Hematopoietic multipotent progenitor cell treated with erythropoietin and hydrocortisone succinate and interleukin-3 and kit ligand, for 15 days (in vitro differentiated cells): ENCODE measurements at places on chromosomes 4 and X.

- no peak for DNase-seq
These were observed 45.1 kb upstream of the HSD17B10 start for GRCh38 chrX:53479301-53479700.

- DNase-seq, result no peak
These were observed 1.3 kb upstream of the ATP10D start for GRCh38 chr4:47483745-47484144.

DNA sequence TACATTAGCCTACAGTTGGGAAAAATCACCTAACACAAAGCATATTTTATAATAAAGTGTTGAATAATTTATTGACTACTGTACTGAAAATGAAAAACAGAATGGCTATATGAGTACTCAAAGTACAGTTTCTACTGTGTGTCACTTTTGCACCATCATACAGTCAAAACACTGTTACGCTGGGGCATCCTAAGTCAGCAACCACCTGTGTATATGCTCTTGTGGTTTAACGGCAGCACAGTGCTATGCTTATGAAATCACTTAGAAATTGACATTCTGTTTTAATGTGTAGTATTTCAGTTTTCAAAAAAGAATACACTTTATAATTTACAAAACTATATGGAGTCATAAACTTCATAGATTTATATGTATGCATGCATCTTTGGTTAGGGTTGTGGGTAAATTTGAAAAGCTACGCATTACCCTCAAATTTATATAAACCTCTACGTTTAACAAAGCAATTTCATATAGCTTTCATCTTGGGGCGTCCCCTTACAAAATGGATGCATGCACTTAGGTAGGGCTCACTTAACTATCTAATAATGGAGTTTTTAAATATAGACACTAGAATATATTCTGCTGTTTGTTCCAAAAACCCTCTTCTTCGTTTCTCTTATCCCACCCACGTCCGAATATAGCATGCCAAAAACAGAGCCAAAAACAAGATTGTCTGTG is 690 bp upstream of the NEIL3 start:
- DNase-seq, result no peak

- DNase-seq, result no peak
These were observed 80.6 kb downstream of the HMGB2 start for GRCh38 chr4:173253561-173253960.

- no peak for DNase-seq
These were observed 811.6 kb upstream of the INTU start for GRCh38 chr4:126821152-126821551.

GRCh38 chr4:73869130-73870055 is at the start of gene CXCL1:
CXCL1 (plus strand) TSS chr4:73869393; CDS start chr4:73869471, 78 bp downstream.
- no peak for DNase-seq

DNA sequence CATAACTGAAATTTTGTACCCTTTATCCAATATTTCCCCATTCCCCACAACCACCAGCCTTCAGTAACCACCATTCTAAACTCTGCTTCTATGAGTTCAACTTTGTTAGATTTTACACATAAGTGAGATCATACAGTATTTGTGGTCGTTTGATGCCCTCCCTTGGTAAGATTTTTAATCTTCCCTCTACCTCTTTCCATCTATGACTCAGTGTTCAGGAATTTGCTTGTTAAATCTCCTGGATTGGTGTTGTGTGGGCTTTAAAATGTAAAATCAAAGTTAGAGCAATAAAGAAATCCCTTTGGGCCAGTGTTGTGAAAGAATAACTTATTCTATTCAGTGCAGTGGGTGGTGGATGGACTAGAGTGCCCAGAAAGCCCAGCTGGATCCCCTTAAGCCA is 37.4 kb downstream of the SLC16A2 start:
- DNase-seq, result no peak

DNA sequence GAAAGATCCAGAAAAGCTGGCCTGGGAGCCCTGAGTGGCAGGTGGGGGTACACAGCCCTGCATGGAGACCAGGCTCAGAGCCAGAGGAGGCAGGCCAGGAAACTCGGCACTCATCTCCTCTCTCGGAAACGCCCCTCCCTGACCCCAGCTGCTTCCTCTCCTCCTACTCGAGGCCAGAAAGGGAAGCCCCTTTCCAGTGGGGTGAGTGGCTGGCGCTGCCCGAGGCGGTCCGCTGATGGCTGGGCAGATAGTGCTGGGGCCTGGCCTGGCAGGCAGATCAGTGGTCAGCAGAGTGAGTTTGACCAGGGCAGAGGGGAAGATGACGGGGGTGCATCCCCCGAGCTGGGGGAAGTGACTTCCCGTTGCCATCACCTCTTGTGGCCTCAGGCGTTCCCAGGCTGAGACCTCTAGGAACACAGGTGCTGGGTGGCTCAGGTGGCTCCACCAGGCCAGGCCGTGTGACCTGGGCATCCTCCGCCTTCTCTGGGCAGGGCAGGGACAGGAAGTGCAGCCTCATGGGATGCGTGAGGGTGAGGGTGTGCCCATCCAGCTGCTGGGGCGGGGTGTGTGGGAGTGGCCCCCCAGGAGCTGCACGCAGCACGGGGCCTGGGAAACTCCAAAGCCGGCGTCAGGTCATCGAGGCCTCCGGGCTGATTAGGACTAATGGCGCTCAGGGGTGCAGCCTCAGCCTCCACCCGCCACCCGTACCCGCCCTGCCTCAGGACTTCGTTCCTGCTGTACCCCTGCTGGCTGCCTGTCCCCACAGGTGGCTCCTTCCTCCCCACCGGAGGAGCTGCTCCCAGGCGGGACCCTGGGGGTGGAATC is 5.7 kb downstream of the SH3BP2 start:
- peak; percentile 61 for DNase-seq

- no peak for DNase-seq
These were observed 103.5 kb upstream of the FRMPD4 start for GRCh38 chrX:12034741-12035140.

GRCh38 chrX:19358521-19358920 is 14.8 kb downstream of the PDHA1 start:
- DNase-seq, result no peak

DNA sequence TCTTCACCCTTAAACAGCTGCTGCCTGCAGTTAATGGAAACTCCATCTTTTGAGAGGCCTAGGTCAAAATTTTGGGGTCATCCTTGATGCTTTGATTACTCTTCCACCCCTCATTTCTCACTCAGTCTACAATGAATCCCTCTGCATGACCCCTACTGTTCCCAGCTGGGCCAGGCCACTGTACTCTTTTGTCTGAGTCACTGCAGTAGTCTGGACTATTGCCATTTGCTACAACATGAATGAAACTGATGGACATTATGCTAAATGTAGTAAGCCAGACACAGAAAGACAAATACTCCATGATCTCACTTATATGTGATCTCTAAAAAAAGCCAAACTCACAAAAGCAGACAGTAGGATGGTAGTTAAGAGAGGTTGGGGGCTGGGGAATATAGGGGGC is 28.3 kb downstream of the STK32B start:
- no peak for DNase-seq

- no peak for DNase-seq
These were observed 238.8 kb downstream of the CBR4 start for GRCh38 chr4:168771251-168771650.

GRCh38 chr4:23887989-23888388 is 1.9 kb downstream of the PPARGC1A start:
- DNase-seq, result no peak

- DNase-seq, result no peak
These were observed 19.2 kb downstream of the PAGE4 start for GRCh38 chrX:49848275-49848674.

GRCh38 chr4:6926081-6926480 is 16.5 kb downstream of the TBC1D14 start:
- DNase-seq, result no peak

DNA sequence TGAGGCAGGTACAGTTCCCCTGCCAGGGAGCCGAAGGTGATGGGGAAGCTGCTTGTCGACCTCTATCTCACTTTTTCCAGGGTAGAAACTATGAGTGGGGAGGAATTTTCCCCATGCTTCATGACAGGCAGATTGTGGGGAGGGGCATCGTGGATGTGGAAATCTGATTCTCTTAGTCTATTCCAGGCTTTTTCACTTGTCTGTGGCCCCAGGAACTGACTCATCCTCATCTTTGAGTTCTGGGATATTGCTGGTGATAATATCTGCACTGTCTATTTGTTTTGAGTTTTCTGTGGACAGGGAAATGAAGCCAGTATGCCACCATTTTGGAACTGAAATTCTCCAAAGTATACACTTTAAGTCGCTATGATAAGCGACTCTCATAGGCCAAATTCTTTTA is 7.6 kb upstream of the TLR2 start:
- DNase-seq, result no peak

DNA sequence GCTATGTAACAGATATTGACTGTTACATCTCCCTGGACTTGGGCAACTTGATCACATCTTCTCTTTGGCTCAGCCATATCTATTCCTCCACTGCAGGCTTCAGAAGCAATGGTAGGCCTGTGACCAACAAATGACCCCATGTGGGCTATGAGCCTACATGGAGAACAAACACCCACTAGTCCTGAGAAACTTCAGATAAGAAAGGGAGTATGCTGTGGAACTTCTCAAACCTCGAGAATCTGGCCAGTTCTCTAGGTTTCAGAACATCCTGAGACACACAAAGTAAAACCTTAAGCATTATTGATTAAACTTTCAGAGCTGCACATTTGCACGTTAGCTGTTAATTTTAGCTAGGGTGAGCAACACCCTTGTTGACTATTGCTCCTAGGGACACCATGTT is 16.3 kb downstream of the RBMX2 start:
- no peak for DNase-seq

DNA sequence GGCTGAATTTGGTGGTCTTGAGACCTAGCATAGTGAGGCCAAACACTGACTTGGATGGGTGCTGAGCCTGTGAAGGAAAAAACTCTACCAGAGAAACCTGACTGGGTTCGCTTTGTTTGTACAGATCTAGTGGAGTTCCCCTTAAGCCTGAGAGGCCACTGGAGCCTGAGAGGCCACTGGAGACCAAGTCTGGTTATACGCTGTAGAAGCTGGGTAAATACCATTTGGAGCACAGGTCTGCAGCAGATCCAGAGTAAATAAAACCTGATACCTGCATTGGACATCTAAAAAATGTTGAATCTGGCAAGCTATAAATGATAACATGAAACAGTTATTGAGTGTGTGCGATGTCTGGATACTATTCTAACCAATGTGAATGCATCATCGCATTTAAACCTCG is 104.3 kb upstream of the IGSF1 start:
- DNase-seq, result no peak

- no peak for DNase-seq
These were observed 226.3 kb downstream of the PACRGL start for GRCh38 chr4:20926529-20926928.

DNA sequence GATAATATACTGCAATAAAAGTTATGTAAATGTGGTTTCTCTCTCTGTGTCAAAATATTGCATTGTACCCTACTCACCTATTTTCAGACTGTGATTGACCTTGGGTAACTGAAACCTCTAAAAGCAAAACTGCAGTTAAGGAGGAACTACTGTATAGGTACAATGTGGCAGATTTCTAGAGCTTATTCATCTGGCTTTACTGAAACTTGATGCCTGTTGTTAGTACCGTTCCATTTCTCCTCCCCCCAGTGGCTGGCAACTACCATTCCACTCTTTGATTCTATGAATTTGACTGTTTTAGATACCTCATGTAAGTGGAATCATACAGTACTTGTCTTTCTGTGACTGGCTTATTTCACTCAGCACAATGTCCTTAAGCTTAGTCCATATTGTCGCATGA is 61.9 kb downstream of the HOPX start:
- DNase-seq, result no peak

- no peak for DNase-seq
These were observed 210.7 kb upstream of the PRPS2 start for GRCh38 chrX:12580548-12580947.

GRCh38 chr4:79164907-79165610 is 160.8 kb downstream of the NAA11 start:
- no peak for DNase-seq

DNA sequence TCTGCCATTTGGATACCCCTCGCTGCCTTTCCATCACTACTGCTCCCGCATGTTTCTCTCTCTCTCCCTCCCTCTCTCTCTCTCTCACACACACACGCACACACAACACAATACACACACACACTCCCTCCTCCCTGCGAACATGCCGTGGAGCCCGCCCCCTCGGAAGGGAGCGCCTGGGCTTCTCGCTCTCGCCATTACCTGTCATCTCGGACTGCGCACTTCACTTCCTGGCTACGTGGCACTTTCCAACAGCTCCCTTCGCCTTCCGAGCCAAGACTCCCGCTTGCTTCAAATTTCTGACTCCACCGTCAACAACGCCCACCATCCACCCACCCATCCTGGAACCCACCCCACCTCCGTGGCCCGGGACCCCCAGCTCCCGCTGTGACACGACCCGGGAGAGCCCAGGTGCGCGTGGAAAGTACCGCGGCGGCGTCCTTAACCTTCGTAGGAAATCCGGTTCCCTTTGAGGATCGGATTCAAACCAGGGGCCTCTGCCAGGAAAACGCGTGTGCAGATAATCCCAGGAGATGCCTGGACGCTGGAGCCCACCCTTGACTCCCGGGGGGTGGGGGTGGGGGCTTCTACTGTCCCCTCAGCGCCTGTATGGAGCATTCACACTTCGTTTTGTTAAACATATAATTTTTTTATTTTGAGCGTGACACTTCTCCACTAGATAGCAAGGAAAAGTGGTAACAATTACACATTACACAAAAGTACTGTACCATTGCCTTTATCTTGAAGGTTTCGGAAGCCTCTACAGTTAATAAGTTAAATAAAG is 12.5 kb downstream of the ARX start:
- no peak for DNase-seq

DNA sequence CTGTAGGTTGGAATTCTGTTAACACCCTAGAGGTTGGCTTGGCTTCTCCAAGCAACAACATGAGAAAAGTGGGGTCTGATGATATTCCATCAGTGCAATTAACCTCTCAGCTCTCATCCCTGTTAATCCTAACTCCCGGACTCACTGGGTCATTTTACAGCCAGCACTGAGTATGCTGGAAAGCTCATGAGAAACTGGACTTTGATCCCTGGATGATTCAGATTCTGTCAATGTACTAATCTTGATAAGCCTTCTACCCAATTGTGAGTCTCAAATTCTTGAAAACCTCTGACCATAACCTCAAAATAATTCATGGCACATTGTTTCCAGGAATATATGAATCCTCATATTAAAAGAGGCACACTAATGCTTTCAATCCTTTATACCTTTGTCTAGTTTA is 244.3 kb upstream of the DCAF8L1 start:
- DNase-seq, result no peak

DNA sequence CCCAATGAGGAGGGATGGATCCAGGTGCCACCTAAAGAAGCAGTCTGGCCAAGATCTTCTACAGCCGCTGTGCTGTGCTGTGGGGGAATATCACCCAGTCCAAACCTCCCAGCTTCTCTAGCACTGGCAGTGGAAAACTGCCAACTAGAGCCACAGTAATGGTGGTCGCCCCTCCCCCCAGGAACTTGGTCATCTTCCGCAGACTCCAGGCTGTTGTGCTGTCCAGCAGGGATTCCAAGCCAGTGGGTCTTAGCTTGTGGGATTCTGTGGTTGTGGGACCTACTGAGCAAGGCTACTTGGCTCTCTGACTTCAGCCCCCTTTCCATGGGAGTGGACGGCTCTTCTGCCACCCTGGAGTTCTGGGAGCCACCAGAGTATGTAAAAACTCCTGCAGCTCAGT is 18.2 kb downstream of the GPRASP1 start:
- DNase-seq, result no peak
